ENCODE measurements at places on chromosomes 5 and 9.

- no peak for DNase-seq
Measured at GRCh38 chr5:135511761-135512575, 23.8 kb downstream of the NEUROG1 start.

DNA sequence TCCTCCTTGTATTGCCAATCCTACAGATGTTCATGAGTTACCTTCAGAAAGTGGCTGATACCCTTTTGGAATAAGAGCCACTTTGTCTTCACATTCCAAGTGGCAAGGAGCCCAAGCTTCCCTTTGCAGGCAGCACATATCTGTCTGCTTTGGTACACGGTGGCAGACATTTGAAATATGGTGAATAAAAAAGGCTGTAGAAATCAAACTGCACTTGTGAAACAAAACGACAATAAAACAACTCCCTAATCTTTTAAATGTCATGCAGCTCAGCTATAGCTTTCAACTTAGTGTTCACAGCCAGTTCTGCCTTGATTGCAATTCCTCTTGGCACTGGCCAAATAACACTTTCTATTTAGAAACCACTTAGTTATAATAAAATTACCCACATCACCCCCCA is 35.0 kb upstream of the DMAC1 start:
- DNase-seq = no peak

GRCh38 chr9:19405771-19406170 is 3.0 kb upstream of the ACER2 start:
- DNase-seq = no peak

DNA sequence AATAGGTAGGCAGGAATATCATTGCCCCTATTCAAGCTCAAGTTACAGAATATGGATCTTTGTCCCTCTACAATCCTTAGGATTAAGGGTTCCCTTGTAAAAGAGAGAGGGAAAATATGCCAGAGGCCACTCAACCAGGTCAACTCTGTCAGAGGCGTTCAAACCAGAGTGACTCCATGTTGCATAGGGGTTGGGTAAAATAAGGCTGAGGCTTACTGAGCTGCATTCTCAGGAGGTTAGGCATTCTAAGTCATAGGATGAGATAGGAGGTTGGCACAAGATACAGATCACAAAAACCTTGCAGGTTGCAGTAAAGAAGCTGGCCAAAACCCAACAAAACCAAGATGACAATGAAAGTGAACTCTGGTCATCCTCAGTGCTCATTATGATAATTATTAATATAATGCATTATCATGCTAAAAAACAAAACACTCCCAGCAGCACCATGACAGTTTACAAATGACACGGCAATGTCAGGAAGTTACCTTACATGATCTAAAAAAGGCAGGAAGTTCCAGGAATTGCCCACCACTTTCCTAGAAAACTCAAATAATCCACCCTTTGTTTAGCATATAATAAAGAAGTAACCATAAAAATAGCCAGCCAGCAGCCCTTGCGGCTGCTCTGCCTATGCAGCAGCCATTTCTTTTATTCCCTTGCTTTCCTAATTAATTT is 64.8 kb downstream of the ERP44 start:
- DNase-seq = no peak
